ENCODE measurements at places on chromosomes 4 and X. TPM values are rescaled to one million over a fixed set of nuclear protein-coding genes. Genes with fewer than 3 reads are reported as not detected.

TMSB15C gene
- 2.1 TPM for total RNA-seq

DNA sequence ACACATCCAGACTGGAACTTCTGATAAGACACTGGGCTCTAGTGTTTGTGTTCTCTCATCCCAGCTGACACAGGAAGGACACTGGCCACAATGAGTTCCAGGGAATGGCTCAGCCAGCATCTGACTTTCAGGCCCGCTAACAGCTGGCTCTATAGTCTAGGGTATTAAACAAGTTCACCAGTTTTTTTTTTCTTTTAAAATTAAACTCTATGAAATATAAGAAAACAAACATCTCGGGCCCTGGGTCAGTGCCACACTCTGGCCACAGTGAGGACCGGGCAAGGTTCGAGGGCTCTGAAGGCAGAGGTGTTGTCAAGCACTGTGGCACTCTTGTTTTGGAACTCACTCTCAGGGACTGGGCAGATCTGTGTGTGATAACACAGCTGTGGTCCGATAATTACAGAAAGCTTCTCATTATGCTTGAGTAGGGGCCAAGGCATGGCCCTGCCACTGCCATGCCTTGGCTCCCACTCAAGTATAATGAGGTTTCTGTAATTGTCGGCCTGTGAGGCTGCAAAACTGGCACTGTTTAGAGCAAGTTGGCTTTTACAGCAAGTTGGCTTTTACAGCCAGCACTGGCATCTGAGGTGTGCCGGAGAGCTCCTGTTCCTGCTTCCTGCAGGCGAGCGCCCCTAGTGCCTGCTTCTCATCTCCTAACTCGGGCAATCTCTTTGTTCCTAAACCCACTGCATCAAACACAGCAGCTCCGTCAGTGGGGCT is 62.8 kb downstream of the PPP1R2C start:
- no peak overlapping the region for H3K4me3 ChIP-seq
- no peaks in the 10 kb centered on the region for H3K36me3 ChIP-seq
- H3K27ac ChIP-seq: no peak overlapping the region
- no peaks in the 10 kb centered on the region for H3K27me3 ChIP-seq
- DNase-seq: no peak

HERC5 gene
- 6.7 TPM for total RNA-seq

DNA sequence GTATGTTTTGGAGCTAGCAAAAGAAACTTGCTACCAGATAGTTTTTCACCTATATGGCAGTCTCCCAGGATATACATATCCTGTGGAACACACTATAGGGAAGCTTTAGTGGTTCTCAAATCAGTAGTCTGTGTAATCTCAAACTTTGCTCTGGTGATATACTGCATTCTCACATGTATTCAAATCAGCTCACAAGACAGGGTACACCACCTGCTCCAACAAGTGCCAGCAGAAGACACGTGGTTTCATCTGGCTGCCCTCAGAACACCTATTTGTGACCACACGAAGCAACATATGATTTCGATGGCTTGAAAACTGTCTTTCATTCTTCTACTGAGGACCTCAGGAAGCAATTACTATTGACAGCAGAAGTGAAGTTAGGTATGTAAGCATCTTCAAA is 37.7 kb downstream of the BCLAF3 start:
- DNase-seq: no peak
- no peaks in the 10 kb centered on the region for H3K4me1 ChIP-seq
- no peak overlapping the region for H3K4me3 ChIP-seq
- H3K27ac ChIP-seq: no peak overlapping the region

DNA sequence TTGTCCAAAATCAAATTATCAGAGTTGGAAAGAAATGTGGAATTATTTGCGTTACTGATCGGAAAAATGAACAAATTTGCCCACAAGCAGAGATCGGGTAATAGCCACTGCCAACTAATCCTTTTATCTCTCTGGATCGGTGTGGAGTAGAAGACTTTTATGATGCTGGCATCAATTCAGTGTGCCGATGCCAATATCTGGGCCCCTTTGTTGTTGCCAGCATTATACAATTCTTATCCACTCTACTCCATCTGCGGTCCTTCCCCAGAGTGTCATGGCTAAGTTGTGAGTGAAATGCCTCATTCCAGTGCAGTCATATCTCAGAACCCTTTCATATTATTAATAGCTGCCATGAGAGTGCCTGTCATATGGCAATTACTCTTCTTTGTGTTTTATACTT is 660.2 kb downstream of the ADGRL3 start:
- H3K36me3 ChIP-seq: no peaks in the 10 kb centered on the region
- no peaks in the 10 kb centered on the region for H3K4me1 ChIP-seq
- no peak overlapping the region for H3K27ac ChIP-seq
- DNase-seq: no peak

- no peak overlapping the region for H3K4me3 ChIP-seq
- DNase-seq: no peak
- H3K27ac ChIP-seq: no peak overlapping the region
- H3K36me3 ChIP-seq: no peaks in the 10 kb centered on the region
These were observed 40.4 kb downstream of the ATXN3L start for GRCh38 chrX:13279279-13280018.

DNA sequence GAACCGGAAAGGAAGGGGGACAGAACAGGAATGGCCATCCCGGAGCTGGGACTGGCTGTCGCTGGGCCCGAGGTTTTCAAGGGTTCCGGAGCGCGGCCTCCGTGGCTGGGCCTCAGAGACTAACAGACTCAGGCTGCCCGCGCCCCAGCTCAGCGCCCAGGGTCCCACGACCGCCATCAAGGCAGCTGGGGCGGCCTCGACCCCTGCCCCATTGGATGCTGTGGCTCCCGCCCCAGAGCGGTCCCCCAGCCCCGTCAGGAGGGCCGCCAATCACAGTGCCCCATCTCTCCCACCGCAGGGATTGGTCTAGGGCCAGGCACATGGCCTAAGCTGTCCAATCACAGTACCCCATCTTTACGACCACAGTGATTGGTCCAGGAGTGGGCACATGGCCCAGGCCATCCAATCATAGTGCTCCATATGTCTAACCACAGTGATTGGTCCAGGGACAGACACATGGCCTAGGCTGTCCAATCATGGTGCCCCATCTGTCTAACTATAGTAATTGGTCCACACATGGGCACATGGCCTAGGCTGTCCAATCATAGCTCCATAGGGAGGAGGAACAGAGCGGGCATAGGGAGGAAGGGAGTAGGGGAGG is 105.3 kb upstream of the NKX1-1 start:
- H3K27ac ChIP-seq: no peak overlapping the region
- no peaks in the 10 kb centered on the region for H3K4me1 ChIP-seq
- no peak overlapping the region for H3K4me3 ChIP-seq
- DNase-seq: no peak
- H3K36me3 ChIP-seq: no peaks in the 10 kb centered on the region

GRCh38 chrX:1598021-1598875 is 6.8 kb downstream of the AKAP17A start:
- no peaks in the 10 kb centered on the region for H3K27me3 ChIP-seq
- no peak overlapping the region for H3K4me3 ChIP-seq
- H3K36me3 ChIP-seq: no peaks in the 10 kb centered on the region
- no peak overlapping the region for H3K27ac ChIP-seq

- H3K4me3 ChIP-seq: no peak overlapping the region
- no peaks in the 10 kb centered on the region for H3K27me3 ChIP-seq
- H3K36me3 ChIP-seq: no peaks in the 10 kb centered on the region
- DNase-seq: no peak
- no peak overlapping the region for H3K27ac ChIP-seq
These were observed 27.7 kb upstream of the HS3ST1 start for GRCh38 chr4:11456401-11456800.

SLC2A9 gene
- total RNA-seq: 3.5 TPM

GRCh38 chr4:74262522-74262921 is 45.7 kb upstream of the EPGN start:
- no peak for DNase-seq
- no peaks in the 10 kb centered on the region for H3K36me3 ChIP-seq
- no peaks in the 10 kb centered on the region for H3K4me1 ChIP-seq
- H3K4me3 ChIP-seq: no peak overlapping the region

GRCh38 chr4:150609131-150609530 is 27.2 kb downstream of the MAB21L2 start:
- no peaks in the 10 kb centered on the region for H3K4me1 ChIP-seq
- H3K27me3 ChIP-seq: no peaks in the 10 kb centered on the region
- no peak for DNase-seq
- H3K36me3 ChIP-seq: no peaks in the 10 kb centered on the region

DNA sequence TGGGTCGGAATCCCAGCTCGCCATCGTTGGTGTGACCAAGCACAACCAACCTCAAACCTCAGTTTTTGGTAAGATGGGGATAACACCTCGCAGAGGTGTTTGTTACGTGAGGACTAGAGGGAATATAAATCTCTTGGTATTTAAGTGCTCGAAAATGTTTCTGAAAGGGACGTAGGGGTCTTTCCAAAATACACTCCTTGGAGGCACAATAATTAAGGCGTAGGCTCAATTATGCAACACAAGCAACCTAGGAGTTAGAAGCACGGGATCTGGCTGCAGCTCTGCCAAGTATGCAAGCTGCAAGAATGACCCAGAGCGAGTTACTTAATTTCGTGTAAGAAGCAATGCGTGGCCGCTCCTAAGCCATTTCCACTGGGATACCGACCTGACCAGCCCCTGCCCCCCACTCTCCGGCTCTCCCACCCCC is 552 bp downstream of the ADH5 start:
- no peaks in the 10 kb centered on the region for H3K36me3 ChIP-seq
- DNase-seq: no peak
- peak overlapping the region; percentile 90 for H3K27ac ChIP-seq
- no peaks in the 10 kb centered on the region for H3K27me3 ChIP-seq

ANTXR2 gene
- total RNA-seq: 27.8 TPM

SPATA4 gene
- total RNA-seq: not detected

GRCh38 chr4:102869569-102870197 is 891 bp downstream of the CISD2 start:
- peaks cover 12% of the 10 kb centered on the region for H3K4me1 ChIP-seq
- peaks cover 4% of the 10 kb centered on the region for H3K36me3 ChIP-seq
- DNase-seq: no peak
- no peaks in the 10 kb centered on the region for H3K27me3 ChIP-seq
- peak overlapping the region; percentile 94 for H3K4me3 ChIP-seq
- H3K27ac ChIP-seq: peak overlapping the region; percentile 94

ATP2B3 gene
- total RNA-seq: 0.21 TPM

DNA sequence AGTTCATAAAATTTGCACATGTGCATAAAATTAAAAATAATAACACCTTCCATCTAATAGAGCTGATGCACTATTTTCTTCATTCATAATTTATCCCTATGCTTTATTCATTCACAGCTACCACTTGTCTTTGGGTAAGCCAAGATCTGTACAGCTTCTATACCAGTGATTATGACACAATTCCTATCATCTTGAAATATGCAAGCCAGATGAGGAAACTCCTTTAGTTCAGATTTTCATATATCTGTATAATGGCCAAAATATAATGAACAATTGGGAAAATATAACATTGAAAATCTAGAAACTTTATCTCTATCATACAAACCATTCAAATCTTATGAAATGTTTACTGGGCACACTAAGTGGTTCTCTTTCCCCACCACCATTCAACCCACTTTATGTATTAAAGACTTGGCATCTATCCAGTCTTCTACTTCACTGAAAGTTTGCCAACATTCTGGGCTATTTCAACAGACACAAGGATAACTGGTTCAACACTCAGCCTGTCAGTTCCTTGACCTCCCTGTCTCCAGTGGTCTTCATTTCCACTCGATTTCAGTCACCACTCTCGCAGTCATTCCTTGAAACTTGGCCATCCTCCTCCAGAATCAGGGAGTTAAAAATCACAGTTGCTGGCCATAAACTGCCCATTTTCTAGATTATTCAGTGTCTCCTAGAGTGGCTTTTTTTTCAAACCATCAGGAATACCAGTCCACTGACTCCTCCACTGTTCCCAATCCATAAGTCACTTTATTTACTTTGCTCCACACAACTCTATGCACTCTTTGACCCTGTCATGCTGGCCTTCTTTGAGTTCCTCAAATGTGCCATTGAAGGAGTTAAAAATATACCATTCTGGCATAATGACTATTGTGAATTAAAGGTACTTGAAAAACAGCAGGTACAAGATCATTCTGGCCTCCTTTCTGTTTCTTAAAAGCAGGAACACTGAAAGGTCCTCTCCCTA is 85.5 kb downstream of the CAMK2D start:
- H3K36me3 ChIP-seq: no peaks in the 10 kb centered on the region
- H3K27ac ChIP-seq: no peak overlapping the region
- H3K4me3 ChIP-seq: no peak overlapping the region
- no peak for DNase-seq
- H3K27me3 ChIP-seq: no peaks in the 10 kb centered on the region

GRCh38 chr4:17723648-17724047 is 57.8 kb downstream of the FAM184B start:
- no peaks in the 10 kb centered on the region for H3K4me1 ChIP-seq
- H3K27ac ChIP-seq: no peak overlapping the region
- H3K4me3 ChIP-seq: no peak overlapping the region
- no peak for DNase-seq
- H3K27me3 ChIP-seq: no peaks in the 10 kb centered on the region

DNA sequence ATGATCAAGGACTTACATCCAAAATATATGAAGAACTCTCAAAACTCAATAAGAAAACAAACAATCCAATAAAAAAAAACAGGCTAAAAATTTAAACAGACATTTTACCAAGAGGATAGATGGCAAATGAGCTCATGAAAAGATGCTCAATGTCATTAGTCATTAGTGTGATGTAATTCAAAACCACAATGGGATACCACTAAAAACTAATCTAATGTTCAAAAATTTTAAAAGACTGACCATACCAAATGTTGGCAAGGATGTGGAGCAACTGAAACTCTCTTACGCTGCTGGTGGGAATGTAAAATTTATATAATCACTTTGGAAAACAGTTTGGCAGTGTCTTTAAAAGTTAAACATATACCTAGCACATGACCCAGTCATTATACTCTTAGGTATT is 43.7 kb downstream of the RPS6KA6 start:
- H3K36me3 ChIP-seq: no peaks in the 10 kb centered on the region
- no peak overlapping the region for H3K27ac ChIP-seq

Data from Panc1 (cell line).